Activated T-cell treated with anti-CD3 and anti-CD28 coated beads, Interleukin-2, amount 50 U/mL, for 1 hour (primary cell): ENCODE measurements at places on chromosomes 7 and 10.

- no peak for DNase-seq
These were observed 141.5 kb downstream of the LRRN3 start for GRCh38 chr7:111232249-111233084.

DNA sequence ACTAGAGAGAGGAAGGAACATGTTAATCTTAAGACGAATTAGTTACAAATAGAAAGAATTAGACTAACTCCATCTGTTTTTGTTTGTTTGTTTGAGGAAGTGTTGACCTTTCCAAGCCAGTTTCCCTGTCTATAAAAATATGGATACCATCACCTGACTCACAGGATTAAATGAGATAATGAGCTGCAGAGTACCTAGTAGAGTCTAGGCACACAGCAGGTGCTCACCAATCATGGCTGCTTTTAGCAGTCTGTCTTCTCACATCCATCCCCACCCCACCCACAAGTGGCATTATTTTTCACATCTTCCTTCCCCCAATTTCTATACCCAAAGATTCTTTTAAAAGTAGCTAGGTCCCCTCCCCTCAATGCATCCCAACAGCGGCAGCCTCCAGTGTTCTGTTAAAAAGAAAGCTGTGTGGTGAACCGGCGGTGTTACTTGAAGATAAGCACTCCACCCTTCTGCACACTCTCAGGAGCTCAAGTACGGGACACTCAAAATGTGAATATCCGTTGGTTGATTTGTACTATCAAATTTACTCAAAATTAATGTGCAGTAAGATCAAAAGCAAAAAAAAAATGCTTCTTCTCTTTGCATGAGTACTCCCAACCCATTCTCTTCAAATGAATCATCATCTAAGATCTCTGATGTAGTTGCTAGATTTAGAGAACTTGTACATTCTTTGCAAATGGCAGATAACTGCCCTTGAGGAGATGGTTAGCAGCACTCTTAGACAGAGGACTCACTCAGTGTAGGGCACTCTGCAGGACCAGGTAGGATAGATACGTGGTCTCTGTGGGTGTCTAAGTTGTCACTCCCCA, 145.4 kb upstream of the ASAH2 start:
- no peak for DNase-seq

DNA sequence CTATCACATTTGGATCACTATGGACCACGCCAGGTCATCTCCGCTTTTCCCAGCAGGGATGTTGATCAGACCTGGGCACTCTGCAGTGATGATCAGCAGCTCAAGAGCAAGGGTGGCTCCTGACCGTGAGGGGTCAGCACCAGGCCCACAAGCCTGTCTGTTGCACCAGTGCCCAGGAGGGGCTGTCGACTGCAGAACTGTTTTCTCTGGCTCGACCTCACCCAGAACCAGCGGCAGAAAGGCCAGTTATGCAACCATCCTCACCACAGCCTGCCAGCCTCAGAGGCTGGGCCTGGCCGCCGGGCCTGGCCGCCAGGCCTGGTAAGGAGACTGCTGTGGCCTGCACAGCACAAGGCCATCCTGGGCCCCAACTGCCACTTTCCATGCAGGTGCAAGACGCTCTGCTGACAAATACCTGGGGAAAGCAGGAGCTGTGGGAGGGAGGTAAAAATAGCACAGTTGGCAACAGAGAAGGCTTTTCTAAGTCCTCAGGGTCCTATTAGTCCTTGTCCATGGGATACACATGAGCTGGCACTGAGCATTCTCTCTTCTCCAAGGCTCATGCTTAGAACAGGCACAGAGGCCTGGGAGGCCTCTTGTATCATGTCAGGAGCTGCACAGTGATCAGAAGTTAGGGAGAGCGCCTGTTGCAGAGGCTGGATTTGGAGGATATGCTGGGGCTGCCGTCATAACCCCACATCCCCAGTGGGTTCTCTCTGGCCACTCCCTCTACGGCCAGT, 17.5 kb downstream of the KCNMA1 start:
- DNase-seq: no peak

DNA sequence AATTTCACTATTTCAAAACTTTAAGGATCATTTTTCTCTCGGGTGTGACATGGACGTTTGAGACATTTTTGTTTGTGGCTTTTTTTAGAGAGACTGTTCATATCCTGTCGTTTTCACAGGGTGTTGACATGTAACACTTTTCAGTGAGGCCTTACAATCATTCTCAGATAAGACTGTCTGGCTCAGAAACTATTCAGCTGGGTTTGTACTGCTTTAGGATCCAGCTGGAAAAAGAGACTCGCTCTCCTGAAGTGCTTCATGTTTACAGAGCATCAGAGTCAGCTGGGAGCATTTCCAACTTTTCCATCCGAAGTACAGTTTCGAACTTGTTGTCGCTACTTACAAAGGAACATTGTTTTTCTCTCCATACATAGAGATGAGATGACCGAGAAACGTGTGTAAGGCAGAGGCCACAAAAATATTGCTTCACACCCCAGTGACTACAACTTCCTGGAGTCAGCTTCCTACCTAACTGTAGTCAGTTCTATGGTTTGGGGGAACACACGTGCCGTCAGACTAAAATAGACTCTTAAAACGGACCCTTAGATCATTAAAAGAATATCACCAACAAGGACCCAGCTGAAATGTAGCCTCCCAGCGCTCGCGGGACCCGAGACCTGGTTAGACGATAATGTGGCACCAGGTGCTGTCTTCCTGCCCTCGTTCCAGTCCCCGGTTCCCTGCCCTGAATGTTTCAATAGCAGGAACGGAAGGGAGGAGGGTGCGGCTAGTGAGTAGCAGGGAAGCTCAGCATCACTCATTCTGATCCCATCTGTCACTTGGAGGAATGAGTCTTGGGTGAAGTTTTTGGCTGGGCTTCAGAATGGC, 78.0 kb downstream of the MKI67 start:
- DNase-seq: no peak

DNA sequence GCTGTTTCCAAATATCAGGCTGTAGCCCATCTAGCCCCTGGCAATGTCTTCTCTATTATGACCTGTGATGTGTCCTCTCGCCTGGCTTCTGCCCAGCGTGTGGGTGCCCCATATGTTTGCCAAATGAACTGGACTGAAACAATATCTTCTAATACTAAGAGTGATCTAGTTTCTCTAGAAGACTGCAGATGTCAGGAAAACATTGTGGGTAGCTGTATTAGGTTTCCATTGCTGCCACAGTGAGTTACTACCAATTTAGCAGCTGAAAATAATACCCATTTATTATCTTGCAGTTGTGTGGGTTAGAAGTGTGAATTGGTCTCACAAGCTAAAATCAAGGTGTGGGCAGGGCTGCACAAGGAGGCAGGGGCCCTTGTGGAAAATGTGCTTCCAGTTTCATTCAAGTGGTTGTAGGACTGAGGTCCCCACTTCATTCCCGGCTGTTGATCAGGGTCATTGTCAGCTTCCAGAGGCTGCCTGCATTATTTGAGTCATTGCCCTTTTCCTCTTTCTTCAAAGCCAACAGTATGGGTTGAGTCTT, 202.8 kb upstream of the BMPER start:
- no peak for DNase-seq

- no peak for DNase-seq
These were observed 71.3 kb downstream of the TACC2 start for GRCh38 chr10:122060250-122060649.

DNA sequence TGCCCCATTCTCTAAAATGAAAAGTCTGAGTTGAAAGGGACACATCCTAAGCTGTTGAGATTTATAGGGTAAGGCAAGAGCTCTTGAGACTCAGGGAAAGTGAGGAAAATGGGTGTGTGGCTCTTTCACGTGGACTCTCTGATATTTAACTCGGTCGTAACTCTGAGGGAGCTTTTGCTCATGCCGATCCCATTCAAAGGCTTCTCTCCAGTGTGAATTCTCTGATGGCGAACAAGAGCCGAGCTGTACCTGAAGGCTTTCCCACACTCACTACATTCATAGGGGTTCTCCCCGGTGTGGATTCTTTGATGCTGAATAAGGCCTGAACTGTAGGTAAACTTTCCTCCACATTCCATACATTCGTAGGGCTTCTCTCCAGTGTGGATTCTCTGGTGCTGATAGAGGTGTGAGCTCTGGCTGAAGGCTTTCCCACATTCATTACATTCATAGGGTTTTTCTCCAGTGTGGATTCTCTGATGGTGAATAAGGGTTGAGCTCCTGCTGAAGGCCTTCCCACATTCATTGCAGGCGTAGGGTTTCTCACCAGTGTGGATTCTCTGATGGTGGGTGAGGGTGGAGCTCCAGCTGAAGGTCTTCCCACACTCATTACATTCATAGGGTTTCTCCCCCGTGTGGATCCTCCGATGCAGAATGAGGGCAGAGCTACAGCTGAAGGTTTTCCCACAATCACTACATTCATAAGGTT, 10.4 kb downstream of the ZNF3 start:
- DNase-seq: no peak

DNA sequence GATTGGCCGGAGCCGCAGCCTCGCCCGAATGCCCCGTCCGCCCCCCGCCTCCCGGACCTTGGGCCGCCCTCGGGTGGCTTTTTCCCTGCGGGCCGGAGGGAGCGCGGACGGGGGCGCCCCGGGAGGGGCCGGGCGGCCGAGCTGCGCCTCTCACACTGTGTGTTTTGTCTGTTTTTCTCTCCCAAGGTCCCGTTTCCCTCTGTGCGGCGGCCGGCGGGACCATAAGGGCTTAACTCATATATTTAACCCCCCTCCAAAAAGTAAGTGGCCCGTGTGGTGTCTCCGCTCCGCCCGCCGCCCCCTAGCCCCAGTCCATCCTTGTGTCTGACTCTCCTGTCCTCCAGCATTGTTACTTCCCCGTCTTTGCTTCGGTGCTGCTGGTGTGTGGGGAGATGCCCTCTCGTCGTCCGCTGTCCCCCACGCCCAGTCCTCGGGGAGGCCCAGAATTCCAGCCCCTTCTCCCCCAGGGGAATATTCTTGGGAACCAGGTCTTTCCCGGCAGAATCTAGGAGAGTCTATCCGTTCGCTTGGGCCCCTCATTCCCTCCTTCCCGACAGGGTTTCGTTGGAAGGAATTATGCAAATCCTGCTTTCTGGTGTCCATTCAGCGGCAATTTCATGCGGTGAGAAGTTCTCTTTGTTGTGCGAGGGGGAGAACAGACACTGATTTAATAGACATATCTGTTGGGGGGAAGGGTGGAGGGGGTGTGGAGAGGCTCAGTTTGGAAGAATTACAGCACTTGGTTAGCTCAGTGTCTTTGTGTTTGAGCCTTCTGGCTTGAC, 1.3 kb downstream of the LCOR start:
- no peak for DNase-seq

DNA sequence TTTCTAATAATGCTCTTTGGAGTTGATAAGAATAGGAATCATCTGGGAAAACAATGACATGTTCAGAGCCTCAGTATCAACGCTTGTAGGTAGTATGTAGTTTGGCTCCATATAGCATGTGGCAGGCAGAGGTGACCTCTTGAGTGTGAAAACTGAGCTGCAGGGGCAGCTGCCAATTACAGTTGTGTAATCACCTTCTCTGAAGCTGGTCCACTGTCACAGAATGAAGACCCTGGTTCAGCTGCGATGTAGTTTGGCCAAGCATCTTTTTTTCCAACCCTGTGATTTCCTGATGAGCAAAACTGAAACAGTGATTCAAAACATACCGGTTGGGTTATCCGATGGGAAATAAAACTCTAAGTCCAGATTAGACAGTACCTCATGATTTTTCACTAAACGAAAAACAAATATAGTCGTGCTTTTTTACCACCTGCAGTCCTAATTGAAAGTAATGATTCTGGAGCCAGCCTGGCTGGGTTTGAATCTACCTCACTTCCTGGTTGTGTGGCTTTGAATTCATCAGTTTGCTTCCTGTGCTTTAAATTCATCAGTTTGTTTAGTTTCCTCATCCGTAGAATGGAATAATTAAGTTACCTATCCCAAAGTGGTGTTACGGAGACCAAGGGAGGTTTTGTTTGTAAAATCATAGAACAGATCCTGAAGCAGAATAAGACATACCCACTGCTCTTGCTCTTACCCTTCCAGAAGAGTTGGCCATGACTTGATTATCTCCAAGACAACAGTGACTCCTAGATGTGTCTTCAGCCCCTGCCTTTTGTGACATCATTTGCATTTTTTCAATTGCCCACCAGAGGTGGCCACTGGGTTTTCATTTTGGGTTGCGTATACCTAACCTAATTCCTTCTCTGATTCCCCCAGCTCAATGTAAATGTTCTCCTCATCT, 87.4 kb downstream of the CELF2 start:
- DNase-seq: no peak

- no peak for DNase-seq
These were observed 291.7 kb upstream of the HABP2 start for GRCh38 chr10:113261161-113261560.

GRCh38 chr7:39721345-39721744, 98.0 kb downstream of the RALA start:
- no peak for DNase-seq

GRCh38 chr7:33062023-33062781, at the start of gene NT5C3A:
Gene NT5C3A, minus strand, starts transcription at chr7:33062776. Its CDS starts 71 bp downstream, at chr7:33062705.
- DNase-seq: no peak

DNA sequence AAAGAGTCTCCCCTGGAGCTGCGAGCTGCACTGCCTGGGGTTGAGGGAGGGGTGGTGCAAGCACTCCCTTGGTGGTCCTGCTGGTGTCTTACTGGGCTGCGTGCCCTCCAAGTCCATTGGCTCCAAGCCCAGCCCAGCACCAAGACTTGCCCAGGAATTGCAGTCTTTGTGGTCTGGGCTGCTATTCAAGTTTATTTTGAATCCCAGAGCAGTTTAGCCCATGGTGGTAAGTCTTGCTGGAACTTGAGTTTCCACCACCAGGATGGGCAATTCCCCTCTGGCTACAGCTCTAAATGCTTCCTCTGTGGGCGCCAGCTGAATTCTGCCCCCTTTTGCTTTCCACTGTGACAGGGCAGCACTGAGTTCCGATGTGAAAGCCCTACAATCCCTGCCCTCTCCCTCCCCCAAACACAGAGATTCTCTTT, 25.1 kb downstream of the GALNT11 start:
- DNase-seq: no peak

GRCh38 chr7:92417913-92418312, 29.4 kb upstream of the GATAD1 start:
- DNase-seq: no peak

DNA sequence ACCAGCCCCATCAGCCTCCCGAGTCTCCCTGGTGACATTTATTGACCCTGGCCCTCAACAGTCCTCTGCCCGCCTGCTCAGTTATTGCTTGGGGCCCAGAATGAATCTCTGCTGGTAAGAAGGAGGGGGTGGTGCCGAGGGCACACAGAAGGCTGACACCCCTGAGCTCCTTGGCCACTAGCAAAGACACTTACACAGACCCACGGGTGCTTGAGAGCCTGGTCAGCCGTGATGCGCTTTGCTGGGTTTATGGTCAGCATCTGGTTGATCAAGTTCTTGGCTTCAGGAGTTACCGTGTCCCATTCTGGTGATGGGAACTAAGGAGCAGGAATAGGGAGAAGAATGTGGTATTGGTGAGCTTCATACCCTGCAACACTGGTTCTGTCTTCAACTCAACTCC, 27.3 kb downstream of the CAMK2G start:
- no peak for DNase-seq

- no peak for DNase-seq
These were observed 258.2 kb upstream of the GLI3 start for GRCh38 chr7:42495256-42495655.
